Activated CD8-positive, alpha-beta T cell treated with anti-CD3 and anti-CD28 coated beads, Interleukin-2, amount 10 ng/mL, durations not matched to agents 7 days and 5 days (primary cell): ENCODE measurements at places on chromosomes 1 and 21.

- H3K4me3 ChIP-seq = no peak overlapping the region
- H3K27ac ChIP-seq = no peak overlapping the region
- no peak for DNase-seq
- H3K36me3 ChIP-seq = no peaks in the 10 kb centered on the region
- H3K27me3 ChIP-seq = no peaks in the 10 kb centered on the region
These were observed 230.4 kb downstream of the KCNT2 start for GRCh38 chr1:196377811-196378210.

- no peaks in the 10 kb centered on the region for H3K27me3 ChIP-seq
- peak overlapping the region; percentile 37 for H3K27ac ChIP-seq
- H3K36me3 ChIP-seq = peaks cover 3% of the 10 kb centered on the region
- no peak overlapping the region for H3K4me3 ChIP-seq
- no peak for DNase-seq
These were observed 6.1 kb downstream of the FABP3 start for GRCh38 chr1:31366796-31367195.

GRCh38 chr1:218917656-218918055 is 256.0 kb upstream of the LYPLAL1 start:
- no peak for DNase-seq
- no peaks in the 10 kb centered on the region for H3K36me3 ChIP-seq
- H3K27ac ChIP-seq = no peak overlapping the region
- H3K27me3 ChIP-seq = no peaks in the 10 kb centered on the region

DNA sequence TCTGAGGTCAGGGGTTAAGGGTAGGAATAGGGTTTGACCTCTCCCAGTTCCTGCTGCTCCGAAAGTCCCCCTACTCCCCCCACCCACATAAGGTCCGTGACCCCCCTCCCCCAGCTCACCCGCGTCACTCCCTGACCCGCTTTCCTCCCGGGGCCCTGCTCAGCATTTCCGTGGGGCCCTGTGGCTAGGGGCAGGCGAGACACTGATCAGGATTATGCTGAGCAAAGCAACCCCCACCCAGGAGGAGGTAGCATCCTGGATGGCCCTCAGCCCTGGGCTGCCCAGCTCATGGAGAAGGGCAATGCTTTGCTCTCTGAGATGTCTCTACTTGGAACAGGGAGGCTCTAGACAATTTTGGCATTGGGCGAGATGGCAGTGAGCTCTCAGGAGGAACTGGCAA is 3.7 kb downstream of the RORC start:
- DNase-seq = no peak
- H3K4me3 ChIP-seq = peak overlapping the region; percentile 15
- peak overlapping the region; percentile 58 for H3K27ac ChIP-seq
- peaks cover 2% of the 10 kb centered on the region for H3K27me3 ChIP-seq
- no peaks in the 10 kb centered on the region for H3K36me3 ChIP-seq
- H3K4me1 ChIP-seq = peaks cover 57% of the 10 kb centered on the region

DNA sequence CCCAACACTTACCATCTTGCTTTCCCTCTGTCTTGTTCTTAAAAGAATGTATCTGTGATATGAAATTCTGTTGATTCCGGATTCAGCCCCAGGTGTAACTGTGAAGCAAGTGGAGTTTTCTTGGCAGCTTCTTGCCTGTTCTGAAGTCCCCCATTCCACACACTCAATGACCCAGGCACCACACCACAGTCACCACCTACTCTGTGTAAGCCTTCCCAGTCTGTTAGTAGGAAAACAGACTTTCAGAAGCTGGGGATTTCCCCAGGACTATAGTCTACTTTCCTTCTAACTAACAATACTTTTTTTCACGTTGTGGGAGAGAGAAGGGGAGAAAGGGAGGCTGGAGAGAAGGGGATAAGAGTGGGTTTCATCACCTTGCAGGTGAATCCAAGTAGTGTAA is 299.1 kb upstream of the PROX1 start:
- no peak overlapping the region for H3K4me3 ChIP-seq
- no peak overlapping the region for H3K27ac ChIP-seq
- H3K27me3 ChIP-seq = no peaks in the 10 kb centered on the region
- no peak for DNase-seq

- H3K27me3 ChIP-seq = peaks cover 9% of the 10 kb centered on the region
- H3K27ac ChIP-seq = no peak overlapping the region
- H3K36me3 ChIP-seq = no peaks in the 10 kb centered on the region
- no peak overlapping the region for H3K4me3 ChIP-seq
- DNase-seq = no peak
These were observed 18.1 kb downstream of the CCDC185 start for GRCh38 chr1:223411309-223411708.

DNA sequence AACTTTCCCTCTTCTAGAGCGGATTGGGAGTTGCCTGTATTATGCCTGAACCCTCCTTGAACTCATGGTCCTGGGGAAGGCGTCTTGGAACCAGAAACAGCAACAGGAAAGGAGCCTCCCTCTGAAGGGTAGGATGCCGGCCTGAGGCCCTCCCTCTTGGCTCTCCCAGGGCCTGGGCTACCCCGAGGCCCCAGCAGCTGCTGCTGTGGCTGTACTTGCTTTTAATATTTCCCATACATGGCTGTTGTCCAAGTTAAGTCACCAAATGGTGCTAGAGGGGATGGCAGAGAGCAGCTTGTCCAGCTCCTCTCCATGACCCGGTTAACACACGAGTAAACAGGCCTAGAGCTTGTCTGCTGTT is 10.5 kb downstream of the CHRNB2 start:
- H3K27me3 ChIP-seq = peaks cover 4% of the 10 kb centered on the region
- H3K27ac ChIP-seq = no peak overlapping the region
- peaks cover 2% of the 10 kb centered on the region for H3K4me1 ChIP-seq
- H3K4me3 ChIP-seq = no peak overlapping the region

DNA sequence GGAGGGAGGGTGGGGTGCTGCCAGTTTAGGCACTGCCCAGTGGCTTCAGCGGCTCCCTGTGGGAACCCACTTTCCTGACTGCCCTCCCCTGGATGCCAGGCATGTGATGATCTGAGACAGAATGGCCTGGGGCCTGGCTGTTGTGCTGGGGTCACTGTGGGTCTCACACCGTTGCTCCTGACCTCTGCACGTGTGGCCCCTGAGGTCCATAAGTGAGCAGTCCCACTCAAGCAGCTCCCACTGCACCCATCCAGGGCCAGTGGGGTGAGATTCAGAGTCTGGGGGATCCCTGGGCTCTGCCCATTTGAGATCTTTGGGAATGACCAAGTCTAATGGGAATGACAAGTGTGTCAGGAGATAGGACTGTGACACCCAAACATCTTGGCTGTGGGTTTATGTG is 18.0 kb downstream of the PODN start:
- no peaks in the 10 kb centered on the region for H3K4me1 ChIP-seq
- no peaks in the 10 kb centered on the region for H3K36me3 ChIP-seq
- no peak overlapping the region for H3K4me3 ChIP-seq
- H3K27me3 ChIP-seq = no peaks in the 10 kb centered on the region
- no peak overlapping the region for H3K27ac ChIP-seq

DNA sequence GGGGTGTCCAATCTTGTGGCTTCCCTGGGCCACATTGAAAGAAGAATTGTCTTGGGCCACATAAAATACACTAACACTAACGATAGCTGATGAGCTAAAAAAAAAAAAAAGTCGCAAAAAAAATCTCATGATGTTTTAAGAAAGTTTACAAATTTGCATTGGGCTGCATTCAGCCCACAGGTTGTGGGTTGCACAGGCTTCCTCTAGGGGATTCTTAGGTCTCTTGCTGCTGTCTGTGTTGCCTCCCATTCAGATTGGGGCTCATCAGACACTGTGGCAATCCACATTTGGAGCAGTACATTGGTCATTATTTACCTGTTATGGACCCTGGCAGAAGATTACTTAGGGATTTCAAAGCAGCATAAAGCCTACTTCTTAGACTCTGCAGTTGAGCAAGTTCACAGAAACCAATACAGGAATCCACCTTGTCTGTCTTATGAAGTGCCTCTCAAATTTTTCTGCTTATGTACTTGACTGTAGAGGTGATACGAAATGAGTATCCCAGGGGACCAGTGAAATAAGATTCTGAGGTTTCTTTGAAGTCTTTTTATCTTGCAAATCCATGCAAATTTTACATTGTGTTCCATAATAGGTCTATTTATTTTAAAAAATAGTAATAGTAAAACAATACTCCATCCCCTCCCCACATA is 205.5 kb downstream of the RPS6KC1 start:
- H3K36me3 ChIP-seq = no peaks in the 10 kb centered on the region
- H3K4me1 ChIP-seq = no peaks in the 10 kb centered on the region
- no peak overlapping the region for H3K4me3 ChIP-seq
- H3K27ac ChIP-seq = no peak overlapping the region

- H3K4me1 ChIP-seq = no peaks in the 10 kb centered on the region
- no peak overlapping the region for H3K4me3 ChIP-seq
- DNase-seq = no peak
- H3K36me3 ChIP-seq = no peaks in the 10 kb centered on the region
- no peaks in the 10 kb centered on the region for H3K27me3 ChIP-seq
- no peak overlapping the region for H3K27ac ChIP-seq
These were observed 463.5 kb downstream of the SMYD3 start for GRCh38 chr1:246043556-246043955.

- no peak for DNase-seq
- no peaks in the 10 kb centered on the region for H3K4me1 ChIP-seq
- H3K27ac ChIP-seq = no peak overlapping the region
- H3K4me3 ChIP-seq = no peak overlapping the region
These were observed 47.0 kb downstream of the GRIK3 start for GRCh38 chr1:36987276-36987675.

- H3K4me3 ChIP-seq = no peak overlapping the region
- H3K27ac ChIP-seq = no peak overlapping the region
- DNase-seq = no peak
- H3K27me3 ChIP-seq = no peaks in the 10 kb centered on the region
- H3K4me1 ChIP-seq = no peaks in the 10 kb centered on the region
These were observed 642.2 kb downstream of the SMYD3 start for GRCh38 chr1:245864872-245865271.

DNA sequence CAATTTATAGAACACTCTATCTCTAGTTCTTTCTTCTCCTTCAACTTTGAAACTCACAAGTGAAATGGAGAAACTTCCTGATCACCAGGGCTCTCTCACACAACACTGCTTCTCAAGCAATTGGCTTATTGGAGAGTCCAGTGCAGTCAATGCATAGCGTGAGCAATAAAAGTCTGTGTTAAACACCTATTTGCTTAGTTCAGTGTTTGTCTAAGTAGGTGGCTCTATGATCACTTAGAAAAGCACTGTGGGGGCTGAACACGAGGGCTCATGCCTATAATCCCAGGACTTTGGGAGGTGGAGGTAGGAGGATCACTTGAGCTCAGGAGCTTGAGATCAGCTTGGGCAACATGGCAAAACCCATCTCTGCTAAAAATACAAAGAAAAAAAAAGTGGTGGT is 12.2 kb downstream of the CTSS start:
- H3K4me3 ChIP-seq = no peak overlapping the region
